Stomach (tissue), 19 donors: ENCODE measurements at places on chromosomes 3 and 15. TPM values are rescaled to one million over a fixed set of nuclear protein-coding genes. Genes with fewer than 3 reads are reported as not detected.
A peak's percentile ranks its signal among the peaks of the same experiment; 100 is the strongest.

Gene RBPMS2
- polyA plus RNA-seq, result 17.0 TPM

Gene SCAPER
- 7.6 TPM for polyA plus RNA-seq

- no peak for DNase-seq
These were observed 1017.3 kb upstream of the EPHA6 start for GRCh38 chr3:95797081-95797480.

GRCh38 chr3:153599685-153600084 is 437.7 kb downstream of the RAP2B start:
- DNase-seq, result peak; percentile 51

DNA sequence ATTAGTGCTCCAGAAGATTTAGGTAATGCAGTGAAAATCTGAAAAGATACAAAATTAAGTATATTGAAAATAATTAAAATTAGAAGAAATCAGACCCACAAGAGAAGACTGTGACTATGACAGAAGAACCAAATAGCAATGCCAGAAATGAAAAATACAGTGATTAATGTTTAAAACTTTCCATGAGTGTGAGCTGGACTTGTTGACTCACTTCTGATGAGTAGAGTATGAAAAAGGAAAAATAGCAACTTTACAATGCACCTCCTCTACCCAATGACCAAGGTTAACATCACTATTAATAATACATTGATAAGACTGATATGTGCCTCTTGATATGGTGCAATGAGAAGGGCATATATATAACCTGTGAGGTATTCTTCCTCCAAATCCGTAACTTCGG is 39.3 kb upstream of the SLC22A13 start:
- no peak for DNase-seq

DNA sequence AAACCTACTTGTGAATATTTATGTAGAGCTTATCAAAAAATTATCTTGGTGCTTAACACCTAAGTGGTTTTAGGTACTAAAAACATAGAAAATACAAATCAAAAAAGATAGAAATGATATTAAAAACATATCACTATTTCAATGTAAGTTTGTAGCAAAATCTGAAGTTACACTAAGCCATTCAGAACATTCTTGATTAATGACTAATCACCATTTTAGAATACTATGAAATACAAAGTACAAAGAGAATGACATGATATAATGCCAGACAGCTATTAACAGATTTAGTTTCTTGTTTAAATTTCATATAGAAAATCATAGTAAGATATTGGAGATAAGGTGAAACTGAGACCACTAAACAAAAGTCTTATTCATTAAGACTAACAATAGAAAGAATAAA is 169.7 kb upstream of the AGTR1 start:
- no peak for DNase-seq

DNA sequence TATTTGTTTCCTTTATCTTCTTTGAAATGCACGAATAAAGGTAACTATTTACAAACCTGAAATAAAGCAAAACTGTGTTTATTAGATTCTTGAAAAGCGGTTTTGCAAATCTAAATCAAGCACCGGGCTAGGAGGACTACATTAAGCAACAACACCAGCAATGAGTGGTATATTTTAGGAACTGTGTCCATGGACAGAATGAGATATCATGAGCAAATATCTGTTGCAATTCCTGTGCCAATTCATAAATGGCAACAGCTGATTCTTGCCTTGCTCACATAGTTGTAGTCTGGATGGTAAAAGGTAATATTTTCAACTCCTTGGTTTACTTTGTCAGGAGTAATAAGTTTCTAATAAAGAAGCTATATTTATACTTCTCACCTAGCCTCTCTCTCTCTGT is 403.3 kb downstream of the LPP start:
- DNase-seq, result no peak

DNA sequence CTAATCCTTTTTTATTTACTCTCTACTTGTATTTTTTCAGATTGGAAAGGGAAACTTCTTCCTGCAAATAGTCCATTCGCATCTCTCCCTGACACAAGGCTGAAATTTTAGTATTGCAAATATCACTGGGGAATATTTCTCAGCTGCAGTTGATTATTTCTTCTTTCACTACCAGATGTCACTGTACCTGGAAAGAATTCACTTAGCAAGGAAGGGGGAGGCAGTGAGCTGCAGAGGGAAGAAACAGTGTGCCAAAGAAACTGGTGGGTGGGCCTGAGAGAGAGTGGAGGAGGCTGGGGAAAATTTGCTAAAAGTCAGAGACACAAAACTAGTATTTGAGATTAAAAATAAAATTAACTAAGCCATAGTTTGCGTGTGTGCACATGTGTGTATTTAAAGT is 142.3 kb upstream of the STT3B start:
- no peak for DNase-seq

- DNase-seq, result no peak
These were observed 26.6 kb upstream of the STIMATE start for GRCh38 chr3:52923963-52924362.

DNA sequence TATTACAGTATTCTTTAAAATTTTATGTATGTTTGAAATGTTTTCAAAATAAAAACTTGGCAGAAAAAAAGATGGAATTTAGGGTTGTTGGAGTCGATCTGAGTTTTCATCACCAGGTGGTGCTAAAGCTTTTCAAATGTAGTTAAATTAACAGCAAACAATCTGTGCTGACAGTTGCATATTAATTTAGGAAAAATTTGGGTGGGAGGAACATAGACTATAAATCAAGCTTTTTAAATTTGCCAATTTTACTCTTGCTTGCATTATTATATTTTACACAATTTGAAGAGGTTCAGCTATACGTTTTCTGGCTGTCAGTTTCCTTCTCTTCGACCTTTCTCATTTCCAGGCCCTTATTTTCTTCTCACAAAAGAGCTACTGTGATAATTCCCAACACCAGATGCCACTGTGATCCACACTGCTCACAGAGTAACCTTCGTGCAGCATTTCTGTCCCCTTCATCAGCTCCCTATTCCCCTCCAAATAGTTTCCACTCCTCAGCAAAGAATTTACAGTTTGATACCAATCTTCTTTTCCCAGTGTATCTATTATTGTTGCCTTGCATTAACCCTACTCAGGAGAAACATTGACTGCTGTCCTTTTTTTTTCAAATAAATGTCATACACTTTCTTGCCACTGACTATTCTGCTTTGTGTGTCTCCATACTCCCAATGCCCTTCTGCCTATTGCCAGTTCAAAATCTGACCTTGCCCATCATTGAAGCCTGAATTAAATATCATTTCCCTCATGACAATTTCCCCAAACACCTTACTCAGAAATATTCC is 53.4 kb upstream of the EIF5A2 start:
- DNase-seq, result no peak

- DNase-seq, result no peak
These were observed 150.6 kb upstream of the ANKRD28 start for GRCh38 chr3:15948388-15948787.

DNA sequence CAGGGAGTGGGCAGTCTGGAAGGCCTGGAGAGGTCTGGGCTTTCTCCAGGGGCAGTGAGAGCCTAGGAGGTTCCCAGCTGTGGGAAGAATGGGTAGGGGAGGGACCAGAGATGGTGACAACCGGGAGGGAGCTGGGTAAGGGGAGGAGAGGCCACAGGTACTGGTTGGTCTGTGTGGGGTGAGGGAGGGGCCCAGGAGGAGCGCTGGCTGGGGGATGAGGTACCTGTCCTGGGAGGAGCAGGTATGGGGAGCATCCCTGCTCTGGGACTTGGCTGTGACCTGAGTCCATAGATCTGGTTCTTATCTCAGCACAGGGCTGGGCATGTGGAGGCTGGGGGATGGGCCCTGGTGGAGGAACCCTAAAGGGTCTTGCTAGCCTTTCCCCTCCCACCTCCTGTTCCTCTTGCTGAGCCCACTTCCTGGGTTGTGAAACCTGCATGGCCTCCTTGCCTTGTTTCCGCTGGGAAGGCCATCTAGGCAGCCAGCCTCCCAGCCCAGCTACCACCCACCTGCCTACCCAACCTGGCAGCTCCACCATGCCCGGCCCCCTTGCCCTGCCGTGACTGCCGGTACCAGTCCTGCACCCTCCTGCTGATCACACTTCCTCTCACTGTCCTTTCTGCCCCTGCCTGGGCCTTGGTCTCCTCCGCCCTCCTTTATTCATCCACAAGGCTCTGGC is 11.0 kb downstream of the PRKCD start:
- no peak for DNase-seq

DNA sequence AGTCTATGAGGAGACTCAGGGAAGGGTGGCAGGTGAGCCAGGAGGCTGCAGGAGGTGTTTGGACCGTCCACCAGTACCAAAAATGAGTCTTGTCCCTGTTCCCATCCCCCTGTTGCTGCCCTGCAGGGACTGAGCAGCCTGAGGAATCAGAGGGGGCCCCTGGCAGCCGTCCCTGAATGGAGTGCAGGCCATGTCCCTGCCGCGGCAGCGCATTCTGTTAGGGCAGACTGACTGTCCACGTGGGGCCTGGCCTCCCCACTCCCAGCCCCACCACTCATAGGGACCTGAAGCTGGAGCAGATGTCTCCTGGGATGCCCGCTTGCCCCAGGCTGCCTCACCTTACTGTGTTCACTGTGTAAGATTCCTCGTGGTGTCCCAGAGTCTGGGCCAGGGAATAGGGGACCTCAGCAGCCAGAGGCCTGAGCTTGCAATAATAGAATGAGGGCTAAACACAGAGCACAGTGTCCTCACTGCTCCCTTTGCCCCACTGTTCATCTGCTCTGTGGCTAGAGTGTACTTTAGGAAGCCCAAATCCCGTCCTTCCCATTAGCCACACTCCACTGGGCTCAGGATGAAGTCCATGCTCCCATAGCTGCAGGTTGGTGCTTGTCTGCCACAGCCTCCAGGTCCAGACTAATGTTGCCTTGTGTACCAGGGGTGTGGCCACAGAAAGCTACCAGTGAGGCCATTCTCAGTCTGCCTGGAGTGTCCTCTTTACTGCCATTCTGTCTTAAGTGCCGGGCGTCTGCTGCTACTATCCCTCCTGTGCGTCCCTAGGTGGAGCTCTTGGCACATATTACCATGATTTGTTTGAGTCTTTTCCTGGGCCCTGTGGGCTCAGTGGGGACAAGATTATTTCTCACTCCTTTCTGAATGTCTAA is 63.2 kb downstream of the HCN4 start:
- no peak for DNase-seq

- DNase-seq, result no peak
These were observed 1.7 kb upstream of the DNAJC17 start for GRCh38 chr15:40808861-40809450.

GRCh38 chr3:88586121-88586640 is 436.4 kb downstream of the C3orf38 start:
- DNase-seq, result no peak

- no peak for DNase-seq
These were observed 334.0 kb upstream of the NR2F2 start for GRCh38 chr15:95996494-95996893.

DNA sequence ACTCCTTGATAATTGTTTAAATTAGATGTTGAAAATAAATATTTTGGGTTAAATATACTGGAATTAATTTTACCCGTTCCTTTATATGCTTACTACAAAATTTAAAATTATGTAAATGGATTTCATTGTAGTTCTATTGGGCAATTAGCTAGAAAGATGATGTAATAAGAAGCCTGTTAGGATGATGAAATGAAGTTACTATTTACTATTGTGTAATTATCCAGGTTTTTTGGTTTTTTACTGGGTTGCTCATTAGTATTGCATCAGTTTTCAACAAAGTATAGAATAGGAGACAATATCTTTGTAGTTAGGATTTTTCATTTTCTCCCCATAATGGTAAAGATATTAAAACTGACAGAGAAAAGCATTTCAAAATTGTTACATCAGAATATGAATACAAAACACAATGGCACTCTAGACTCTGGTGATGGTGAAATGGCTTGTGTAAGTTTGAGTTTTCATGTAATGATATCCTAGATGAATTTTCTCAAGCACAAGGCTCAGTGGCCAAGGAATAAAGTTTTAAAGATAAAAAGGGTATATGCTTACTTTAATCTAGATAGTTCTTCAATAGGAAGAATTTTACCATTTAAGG is 222.0 kb downstream of the P3H2 start:
- no peak for DNase-seq

DNA sequence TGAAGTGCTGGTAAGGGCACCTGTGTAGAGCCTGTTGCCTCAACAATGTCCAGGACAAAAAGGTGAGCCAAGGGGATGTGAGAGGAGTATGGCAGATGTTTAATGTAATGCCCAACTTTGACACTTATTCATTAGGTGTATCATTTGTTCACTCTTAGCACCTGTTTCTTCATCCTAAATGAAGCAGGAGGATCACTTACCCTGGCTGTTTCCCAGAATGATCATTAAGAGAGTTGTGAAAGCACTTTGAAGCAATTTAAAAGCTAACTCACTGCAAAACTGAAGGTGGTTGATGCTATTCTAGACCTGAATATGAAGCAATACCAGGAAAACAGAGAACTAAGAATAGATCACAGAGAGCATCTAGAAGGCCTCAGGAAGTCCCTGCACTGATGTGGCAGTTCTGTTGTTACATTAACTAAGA is 3.4 kb upstream of the HHLA2 start:
- DNase-seq, result no peak

DNA sequence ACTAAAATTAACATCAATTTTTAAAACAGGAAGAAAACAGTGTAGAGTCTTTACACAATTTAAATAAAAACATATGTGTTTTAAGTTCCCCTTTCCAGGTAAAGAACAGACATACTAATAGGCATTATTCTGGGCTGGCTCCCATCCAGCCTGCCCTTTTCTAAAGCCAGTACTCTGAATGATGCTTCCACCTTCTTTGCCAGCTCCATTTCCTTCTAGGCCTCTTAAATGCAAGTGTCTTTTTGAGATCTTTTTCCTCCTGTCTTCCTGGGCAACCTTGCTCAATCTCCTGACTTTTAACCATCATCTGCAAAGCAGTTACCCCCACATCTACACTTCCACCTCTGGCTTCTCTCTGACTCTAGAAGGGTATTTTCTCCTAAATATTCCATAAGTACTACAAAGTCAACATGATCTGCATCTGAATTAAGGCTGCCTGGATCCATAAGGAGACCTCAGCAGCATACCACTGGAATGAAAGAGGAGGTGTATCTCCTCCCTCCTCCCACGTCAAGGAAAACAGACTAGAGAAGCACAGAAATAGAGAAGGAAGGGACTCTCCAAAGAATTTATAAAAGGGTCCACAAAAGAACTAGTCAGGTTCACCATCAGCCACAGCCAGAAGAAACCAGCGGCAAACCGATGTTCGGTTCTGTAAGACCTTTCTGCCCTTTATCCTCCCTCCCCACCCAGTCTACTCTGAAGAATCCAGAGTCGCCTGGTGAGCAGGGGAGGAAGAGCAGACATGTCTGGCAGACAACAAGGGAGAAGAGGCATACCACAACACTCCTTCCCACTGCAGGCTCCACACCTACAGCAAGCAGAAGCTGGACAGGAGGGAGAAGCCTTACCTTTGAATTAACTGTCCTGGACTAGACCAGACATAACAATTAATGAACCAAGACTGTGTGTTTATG is 47.1 kb downstream of the GOLIM4 start:
- no peak for DNase-seq

DNA sequence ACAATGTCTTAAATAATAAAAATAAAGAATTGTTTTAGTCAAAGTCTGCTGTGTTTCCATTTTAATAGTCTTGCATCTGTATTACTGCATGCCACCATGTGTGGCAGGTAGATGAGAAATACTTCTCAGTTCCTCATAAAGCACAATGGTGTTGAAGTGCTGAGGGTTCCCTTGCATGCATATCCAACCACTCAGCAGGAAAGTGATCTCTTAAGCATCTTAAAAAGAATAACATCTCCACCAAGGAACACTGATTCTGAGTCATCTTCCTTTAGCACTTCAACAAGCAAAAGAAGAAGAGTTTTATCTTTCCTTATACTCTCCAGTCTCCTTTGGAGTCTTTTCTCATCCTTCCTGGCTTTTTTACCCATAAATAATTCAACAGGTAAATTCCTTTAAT is 602.0 kb downstream of the TBL1XR1 start:
- DNase-seq, result no peak
